ENCODE measurements at places on chromosomes 11 and 22.

DNA sequence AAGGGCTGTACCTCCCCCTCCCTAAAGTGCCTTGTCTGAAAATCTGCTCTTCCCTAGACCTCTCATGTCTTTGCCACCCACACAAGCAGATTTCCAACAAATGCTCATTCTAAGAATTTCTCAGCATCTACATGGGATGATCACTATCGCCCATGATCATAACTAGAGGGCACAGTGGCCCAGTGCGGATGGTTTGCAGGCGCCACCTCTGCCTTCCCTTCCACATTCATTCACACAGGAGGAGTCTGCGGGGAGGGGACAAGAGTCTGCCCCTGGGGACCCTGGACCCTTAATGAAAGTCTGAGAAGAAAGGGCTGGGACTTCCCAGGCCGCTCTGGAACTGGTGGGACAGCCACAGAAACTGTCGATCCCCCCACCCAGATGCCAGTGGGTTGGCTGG lies 28.9 kb downstream of the KCTD17 start:
- no peak for DNase-seq

- DNase-seq: peak; percentile 43
These were observed 1.1 kb downstream of the TAF1D start for GRCh38 chr11:93740031-93740729.

- no peak for DNase-seq
These were observed 9.0 kb upstream of the FTH1 start for GRCh38 chr11:61976420-61976800.

DNA sequence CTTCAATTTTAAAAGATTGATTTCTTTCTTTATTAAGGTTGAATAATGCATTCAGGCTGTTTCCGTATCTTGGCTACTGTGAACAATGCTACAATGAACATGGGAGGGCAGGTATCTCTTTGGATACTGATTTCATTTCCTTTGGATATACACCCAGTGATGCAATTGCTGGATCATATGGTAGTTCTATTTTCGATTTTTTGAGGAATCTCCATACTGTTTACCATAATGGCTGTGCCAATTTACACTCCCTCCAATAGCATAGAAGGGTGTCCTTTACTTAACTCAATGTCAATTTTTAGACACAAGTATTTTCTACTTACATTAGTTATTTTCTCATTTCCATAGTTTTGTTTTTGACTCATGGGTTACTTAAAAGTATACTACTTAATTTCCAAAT lies 8.0 kb downstream of the RTCB start:
- DNase-seq: no peak

DNA sequence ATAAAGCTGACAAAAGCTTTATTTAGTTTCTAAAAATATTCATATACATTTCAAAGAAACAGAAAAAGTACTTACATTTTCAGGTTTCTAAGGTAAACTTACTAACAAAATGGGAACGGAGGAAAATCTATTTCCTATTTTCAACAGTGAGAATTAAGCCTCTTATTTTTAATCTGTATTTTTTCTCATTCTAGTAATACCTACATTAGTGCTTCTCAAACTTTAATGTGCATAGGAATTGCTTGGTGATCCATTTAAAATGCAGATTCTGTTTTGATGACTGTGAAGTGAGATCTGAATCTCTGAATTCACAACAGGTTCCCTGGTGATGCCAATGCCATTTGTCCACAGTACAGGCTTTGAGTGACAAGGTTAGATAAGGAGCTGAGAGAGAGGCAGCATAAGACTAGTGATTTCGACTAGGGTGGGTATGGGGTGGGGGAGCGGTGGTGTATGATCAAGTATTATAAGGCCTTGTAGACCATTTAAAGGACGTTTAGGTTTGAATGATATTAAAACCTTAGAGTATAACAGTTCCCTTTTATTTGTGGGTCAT lies 402.8 kb downstream of the CNTN5 start:
- DNase-seq: no peak

DNA sequence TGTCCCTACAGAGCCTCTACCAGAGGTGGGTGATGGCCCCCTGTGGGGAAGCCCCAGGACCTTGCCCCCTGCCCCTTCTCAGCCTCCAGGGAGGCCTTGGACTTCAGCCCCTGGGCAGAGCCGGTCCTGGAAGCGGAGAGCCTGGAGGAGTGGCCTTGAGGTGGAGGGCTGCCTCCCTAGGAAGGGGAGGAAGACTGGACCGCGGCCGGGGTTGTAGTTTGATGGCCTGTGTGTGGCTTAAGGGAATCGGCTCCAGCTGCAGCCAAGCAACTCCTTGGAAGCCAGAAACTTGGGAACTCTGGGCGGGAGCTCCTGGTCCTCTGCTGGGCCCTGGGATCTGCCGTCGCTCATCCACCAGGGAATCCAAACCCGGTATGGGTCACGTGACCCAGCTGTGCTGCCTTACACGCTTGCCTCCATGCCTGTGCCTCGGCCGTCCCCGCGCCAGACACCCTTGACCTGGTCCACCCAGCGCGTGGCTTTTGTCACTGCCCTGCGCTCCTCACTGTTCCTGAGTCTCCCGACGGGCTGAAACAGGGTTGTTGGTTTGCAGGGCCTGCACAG lies 23.5 kb upstream of the ARHGAP8 start:
- no peak for DNase-seq

DNA sequence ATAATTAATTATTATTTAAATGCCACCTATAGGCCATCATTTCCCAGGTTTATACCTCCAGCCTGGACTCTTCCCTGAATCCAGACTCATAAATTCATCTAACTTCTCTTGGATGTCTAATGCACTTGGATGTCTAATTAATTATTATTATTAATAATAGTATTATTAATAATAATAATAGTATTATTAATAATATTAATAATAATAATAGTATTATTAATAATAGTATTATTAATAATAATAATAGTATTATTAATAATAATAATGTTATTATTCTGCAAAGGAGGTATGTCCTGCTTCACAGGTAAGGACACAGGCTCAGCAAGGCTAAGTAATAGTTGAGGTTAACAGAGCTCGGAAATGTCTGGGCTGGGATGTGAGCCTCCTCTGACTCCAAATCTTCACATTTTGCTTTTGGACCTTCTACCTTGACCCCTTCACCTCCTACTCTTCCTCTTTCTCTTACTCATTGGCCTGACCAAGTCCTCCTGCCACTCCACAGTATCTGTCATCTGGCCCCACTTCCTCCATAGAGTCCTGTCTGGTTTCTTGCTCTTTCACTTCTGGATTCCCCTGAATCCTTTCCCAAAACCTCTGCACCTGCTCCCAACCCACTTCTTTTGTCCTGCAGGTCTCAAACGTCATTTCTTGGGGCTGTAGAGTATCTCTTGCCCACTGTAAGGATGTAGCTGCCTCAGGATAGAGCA lies 8.0 kb downstream of the RIBC2 start:
- DNase-seq: peak; percentile 6

DNA sequence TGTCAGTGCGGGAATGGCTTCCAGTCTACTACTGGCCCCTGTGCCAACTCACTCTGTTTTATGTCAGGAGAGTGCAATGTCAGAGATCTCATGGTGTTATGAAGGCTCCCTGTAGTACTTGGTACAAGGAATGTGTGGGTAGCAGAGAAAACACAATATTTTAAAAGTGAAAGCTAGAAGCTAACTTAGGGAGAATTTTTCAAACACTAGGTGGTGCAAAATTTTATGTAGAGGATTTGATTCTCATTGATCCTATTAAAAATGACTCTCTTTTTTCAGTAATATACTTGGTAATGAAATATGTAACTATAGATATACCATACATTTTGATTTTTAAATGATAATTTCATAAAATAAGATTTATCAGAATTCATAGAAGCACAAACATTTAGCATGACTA lies 134.7 kb downstream of the JRKL start:
- peak; percentile 75 for DNase-seq

GRCh38 chr11:126034039-126034932 lies 28.4 kb downstream of the CDON start:
- no peak for DNase-seq

GRCh38 chr11:109303342-109303741 lies 118.6 kb upstream of the C11orf87 start:
- DNase-seq: no peak

DNA sequence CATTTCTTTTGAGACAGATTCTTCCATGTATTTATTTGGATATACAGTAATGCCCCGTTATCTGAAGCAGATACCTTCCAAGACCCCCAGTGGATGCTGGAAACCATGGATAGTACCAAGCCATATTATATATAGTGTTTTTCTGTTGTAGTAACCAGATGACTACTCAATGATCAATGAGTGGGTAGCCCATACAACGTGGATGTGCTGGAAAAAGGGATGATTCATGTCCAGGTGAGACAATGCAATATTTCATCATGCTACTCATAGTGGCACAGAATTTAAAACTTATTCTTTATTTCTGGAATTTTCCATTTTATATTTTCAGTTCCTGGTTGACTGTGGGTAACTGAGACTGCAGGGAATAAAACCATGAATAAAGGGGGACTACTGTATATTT lies 427.5 kb downstream of the METTL15 start:
- DNase-seq: no peak

GRCh38 chr22:28029201-28029948 lies 110.3 kb upstream of the PITPNB start:
- DNase-seq: no peak

DNA sequence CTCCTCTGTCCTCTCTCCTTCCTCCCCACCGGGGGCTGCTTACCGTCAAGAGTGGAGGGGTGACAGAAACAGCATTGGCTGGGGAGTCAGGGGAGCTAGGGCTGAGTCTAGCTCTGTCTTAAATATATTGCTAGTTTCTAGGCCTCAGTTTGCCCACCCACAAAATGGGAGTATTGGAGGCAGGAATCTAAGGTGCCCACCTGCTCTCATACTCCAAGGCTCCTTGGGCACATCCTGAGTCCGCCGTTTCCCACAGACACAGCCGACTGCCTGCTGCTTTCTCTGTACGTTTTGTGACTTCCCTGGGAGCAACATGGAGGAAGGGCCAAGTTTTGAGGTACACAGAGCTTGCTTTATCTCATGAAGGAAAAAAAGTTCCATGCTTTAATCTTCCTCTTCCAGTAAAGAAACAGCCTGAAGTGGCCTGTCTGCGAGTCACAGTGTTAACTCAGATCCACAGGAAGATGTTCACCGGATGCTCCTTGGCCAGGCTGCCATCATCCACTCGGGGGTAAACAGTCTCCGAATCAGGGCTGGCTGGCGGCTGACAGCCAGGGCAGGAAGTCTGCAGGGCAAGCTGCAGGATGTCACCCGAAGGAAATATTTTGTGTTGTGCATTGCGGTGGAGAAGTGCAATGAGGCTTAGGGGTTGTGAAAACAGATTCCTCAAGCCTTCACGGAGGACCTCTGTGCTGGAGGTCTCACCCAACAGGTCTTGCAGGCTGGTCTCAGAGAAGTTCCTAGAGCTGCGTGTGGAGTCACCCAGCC lies 11.0 kb upstream of the CERK start:
- no peak for DNase-seq

GRCh38 chr11:118200497-118200896 lies 24.1 kb upstream of the SCN2B start:
- no peak for DNase-seq

- no peak for DNase-seq
These were observed 313.3 kb downstream of the NTM start for GRCh38 chr11:131683666-131684065.

- DNase-seq: peak; percentile 49
These were observed 25.6 kb upstream of the RRM1 start for GRCh38 chr11:4068962-4069361.

- DNase-seq: peak; percentile 97
These were observed 42.2 kb upstream of the FAM181B start for GRCh38 chr11:82775736-82776346.

GRCh38 chr11:112150517-112150916 lies 13.4 kb downstream of the IL18 start:
- no peak for DNase-seq

- DNase-seq: no peak
These were observed 61.7 kb downstream of the CSNK2A3 start for GRCh38 chr11:11291041-11292015.

DNA sequence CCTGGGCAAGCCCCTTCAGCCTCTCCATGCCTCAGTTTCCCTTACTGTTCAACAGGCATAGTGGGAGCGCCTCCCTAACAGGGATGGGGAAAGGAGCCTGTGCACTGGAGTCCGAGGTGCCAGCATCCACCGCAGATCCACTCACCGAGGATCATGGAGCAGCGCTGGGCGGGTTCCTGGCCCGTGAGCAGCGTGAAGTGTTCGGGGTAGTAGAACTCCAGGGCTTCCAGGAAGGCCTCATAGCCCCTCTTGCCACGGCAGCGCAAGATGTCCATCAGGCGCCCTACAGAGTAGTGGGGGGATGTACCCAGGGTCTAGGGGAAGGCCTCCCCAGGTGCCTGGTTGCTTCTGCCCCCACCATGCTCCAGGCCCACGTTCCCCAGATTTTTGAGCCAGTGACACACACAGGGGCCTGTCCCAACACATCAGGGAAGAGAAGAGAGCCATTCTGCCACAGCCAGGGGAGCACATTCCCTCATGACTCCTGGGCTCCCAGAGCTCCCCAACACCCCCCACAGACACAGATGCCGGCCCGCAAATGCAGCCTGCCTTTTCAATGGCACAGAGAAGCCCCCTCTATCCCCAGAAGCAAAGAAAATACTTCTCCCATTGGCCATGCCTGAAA lies 1.3 kb downstream of the CARD10 start:
- no peak for DNase-seq

- DNase-seq: no peak
These were observed 105.8 kb downstream of the KCNQ1 start for GRCh38 chr11:2550606-2550970.

DNA sequence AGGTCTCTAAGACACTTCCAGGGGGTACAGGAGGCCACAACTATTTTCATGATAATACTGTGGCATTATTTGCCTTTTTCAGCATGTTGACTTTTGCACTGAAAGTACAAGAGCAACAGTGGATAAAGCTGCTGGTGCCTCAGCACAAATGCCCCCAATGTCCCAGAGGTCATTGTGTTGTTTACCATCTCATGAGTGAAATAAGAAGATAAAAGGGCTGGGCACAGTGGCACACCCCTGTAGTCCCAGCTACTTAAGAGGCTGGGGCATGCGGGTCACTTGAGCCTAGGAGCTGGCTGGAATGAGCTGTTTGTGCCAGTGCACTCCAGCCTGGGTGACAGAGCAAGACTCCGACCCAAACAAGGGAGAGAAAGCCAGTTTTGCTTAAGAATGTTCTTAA lies 72.6 kb upstream of the RAB1B start:
- DNase-seq: no peak

DNA sequence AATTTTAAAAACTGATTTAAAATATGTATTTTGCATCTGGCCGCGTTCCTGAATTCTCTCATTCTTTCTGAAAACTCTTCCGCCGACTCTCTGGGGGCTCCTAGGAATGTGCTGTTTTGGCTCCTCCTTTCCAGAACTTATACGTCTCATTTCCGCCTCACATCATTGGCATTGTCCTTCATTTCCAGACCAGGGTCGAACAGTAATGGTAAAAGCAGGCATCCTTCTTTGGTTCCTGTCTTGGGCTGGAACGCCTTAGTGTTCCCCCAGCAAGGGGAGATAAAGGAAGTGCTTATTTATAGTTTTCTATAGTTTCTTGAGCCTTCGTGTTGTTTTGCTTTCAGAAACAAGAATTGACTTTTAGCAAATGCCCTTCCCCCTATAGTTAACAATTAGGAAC lies 10.9 kb upstream of the TNNT3 start:
- DNase-seq: no peak

GRCh38 chr22:45645526-45646414 lies 25.9 kb upstream of the ATXN10 start:
- peak; percentile 73 for DNase-seq

- no peak for DNase-seq
These were observed 15.2 kb upstream of the MMP7 start for GRCh38 chr11:102545701-102546100.

All from OCI-M1 (cell line).